ENCODE measurements at places on chromosomes 11 and 22.

DNA sequence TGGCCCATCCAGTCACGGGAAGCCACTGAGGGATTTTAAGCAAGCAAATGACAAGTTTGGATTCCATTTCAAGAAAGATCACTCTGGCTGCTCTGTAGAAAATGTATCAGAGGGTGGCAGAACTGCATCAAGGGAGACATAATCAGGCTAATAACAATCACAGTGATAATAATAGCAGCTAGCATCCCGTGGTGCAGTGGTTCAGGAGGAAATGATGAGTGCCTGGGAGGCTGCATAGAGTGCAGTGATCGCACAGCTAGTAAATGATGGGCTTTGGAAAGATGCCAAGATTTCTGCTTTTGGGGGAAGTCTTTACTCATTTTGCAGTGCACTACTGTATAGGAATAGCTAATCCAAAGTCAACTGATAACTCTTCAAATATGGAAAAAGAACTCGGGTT lies 35.8 kb downstream of the TNRC6B start:
- DNase-seq, result no peak

GRCh38 chr11:31960126-31960525 lies 130.7 kb upstream of the RCN1 start:
- DNase-seq, result no peak

DNA sequence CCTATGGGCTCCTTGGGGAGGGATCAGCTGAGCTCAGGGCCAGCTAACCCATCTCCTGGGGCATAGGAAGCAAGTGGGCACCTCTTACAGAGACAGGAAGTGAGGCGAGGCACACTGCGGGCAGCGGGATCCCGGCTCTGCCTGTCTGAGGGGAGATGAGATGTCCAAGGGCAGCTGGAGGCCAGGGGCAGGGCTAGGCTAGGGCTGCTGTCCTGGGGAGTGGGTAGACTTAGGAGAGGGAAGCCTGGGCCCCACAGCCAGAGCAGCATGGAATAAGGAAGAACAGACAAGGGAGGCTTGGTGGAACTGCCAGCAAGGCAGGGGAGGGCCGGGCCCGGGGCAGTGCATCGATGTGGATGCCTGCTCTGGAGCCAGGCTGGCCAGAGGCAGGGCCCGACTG lies 76.3 kb downstream of the MORC2 start:
- DNase-seq, result no peak

GRCh38 chr11:119496469-119496868 lies 73.5 kb upstream of the THY1 start:
- DNase-seq, result no peak

- no peak for DNase-seq
These were observed 65.6 kb downstream of the IMMP1L start for GRCh38 chr11:31443802-31444201.

- DNase-seq, result no peak
These were observed 85.2 kb downstream of the PPP6R3 start for GRCh38 chr11:68545796-68546195.

- no peak for DNase-seq
These were observed 82.0 kb downstream of the SLC1A2 start for GRCh38 chr11:35337136-35337913.

- no peak for DNase-seq
These were observed 79.7 kb upstream of the SHISAL1 start for GRCh38 chr22:44392446-44392921.

GRCh38 chr11:64474680-64475079 lies 115.7 kb downstream of the RPS6KA4 start:
- DNase-seq, result no peak

- no peak for DNase-seq
These were observed 11.0 kb downstream of the MN1 start for GRCh38 chr22:27790376-27791158.

GRCh38 chr11:65503949-65504673 lies 5.3 kb downstream of the MALAT1 start:
- DNase-seq, result no peak

DNA sequence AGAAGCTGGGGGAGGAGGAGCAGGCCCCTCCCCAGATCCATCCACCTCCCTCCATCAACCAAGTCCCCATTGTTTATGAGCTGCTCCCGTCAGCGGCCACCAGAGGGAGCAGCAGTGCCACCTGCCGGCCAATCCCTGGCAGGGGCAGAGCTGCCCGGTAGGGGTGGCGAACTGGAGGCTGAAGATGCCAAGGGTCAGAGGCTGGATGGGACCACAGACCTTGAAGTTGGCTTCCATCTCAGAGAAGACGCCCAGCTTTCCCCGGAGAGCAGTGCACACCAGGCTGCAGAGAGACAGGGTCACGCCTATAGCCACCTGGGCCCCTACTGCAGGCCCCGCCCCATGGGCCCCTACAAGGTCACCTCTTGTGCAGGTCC lies 3.6 kb downstream of the FIBP start:
- peak; percentile 58 for DNase-seq

GRCh38 chr22:38827510-38827909 lies 16.3 kb downstream of the NPTXR start:
- DNase-seq, result no peak

DNA sequence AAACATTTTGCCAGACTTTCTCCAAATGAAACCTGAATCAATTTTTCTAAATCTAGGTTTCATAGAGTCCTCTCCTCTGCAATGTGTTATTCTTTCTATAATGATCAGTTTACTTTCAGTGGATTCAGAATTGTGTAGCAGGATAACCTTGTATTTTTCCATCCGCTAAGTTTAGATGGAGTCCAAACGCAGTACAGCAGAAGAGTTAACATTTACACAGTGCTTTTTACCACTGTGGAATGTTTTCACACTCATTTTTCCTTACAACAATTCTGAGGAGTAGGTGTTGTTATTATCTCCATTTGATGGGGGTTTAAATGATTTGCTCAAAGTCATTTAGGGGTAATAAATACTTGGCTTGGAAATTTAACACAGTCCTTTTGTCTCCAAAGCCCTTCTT lies 9.6 kb downstream of the RAG1 start:
- no peak for DNase-seq

DNA sequence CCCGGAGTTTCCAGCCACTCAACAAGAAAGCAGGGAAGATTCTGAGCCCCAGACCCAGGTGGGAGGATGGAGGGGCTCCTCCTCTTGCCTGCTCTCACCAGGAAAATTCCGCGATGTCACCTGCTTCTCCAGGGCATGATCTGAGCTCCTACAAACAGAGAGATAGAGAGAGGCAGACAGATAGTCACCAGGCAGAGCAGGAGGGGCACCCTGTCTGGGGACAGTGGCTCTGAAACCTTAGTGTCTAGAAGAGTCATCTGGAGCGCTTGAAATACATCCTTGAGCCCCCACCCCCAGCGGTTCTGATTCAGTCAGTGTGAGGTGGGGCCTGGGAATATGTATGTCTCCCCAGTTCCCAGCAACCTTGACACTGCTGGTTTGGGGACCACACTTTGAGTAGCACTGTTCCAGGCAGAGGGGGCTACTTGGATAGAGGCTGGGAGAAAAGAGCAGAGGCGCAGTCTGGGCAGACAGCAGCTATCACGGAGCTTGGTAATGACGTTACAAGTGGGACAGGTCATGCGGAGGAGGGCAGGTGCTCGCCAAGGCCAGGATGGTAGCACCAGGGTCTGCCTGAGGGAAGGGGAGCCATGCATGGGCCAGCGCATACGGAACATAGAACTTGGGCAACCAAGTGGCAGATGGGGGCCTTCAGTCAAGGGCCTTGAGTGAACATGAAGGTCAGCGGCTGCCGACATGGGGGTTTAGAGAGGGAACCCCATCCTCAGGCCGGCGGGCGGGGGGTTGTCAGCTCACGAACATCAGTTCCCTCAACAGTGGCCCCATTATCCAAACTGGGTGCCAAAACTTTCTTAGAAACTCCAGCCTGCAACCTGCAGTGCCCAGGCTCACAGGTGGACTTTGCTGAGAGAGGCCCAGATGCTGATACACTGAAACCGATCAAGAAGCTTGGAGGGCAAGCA lies 60.9 kb upstream of the MYEOV start:
- no peak for DNase-seq

DNA sequence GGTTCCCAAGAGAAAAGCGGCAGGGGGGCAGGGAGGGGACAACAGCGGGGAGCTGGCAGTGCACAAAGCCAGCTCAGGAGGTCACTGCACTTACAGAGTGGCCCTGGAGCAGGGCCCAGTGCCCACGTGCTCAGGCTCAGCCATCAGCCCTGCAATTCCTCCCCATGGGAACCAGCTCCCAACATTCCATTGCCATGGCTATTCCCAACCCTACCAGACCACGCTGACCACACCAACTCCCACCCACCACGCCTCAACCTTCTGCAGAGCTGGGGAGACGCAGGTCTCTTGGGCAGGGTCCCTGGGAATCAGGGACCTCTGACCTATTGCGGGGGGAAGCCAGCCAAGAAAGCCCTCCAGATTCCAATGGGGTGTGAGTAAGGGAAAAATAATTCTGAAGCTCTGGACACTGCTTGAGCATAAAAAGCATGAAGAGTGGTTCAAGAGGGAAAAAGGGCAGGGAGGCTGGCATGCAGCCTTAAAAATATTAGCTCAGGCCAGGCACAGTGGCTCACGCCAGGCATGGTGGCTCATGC lies 38.3 kb upstream of the TFIP11 start:
- DNase-seq, result no peak

DNA sequence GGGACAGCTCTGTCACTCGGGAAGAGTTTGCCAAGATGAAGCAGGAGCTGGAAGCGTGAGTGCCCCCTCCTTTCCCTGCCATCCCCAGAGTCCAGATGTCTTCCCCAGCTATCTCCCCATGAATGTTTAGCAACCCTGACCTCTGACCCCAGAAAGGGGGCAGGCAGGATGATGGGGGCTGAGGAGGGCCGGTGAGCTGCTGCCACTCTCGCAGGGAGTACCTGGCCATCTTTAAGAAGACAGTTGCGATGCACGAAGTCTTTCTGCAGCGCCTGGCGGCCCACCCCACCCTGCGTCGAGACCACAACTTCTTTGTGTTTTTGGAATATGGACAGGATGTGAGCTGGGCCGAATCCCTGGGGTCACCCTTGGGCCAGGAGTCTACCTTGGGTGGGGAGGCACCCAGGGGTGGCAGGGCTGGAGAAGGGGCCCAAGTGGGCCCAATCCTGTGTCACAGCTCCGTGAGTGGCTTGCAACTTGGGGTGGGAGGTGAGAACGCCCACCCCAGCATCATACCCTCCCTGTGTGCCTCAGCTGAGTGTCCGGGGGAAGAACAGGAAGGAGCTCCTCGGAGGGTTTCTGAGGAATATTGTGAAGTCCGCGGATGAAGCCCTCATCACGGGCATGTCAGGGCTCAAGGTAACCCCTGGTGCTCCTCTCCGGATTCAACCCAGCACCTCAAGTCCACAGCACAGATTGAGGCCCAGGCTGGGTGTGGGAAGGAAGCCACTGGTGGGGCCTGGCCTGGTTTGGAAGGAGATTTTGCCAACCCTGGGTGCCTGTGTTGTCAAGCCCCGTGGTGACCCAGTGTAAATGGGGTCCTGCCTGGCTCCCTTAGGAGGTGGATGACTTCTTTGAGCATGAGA lies 7.5 kb downstream of the CFL1 start:
- no peak for DNase-seq

GRCh38 chr11:118876286-118876685 lies 7.4 kb upstream of the CXCR5 start:
- no peak for DNase-seq

DNA sequence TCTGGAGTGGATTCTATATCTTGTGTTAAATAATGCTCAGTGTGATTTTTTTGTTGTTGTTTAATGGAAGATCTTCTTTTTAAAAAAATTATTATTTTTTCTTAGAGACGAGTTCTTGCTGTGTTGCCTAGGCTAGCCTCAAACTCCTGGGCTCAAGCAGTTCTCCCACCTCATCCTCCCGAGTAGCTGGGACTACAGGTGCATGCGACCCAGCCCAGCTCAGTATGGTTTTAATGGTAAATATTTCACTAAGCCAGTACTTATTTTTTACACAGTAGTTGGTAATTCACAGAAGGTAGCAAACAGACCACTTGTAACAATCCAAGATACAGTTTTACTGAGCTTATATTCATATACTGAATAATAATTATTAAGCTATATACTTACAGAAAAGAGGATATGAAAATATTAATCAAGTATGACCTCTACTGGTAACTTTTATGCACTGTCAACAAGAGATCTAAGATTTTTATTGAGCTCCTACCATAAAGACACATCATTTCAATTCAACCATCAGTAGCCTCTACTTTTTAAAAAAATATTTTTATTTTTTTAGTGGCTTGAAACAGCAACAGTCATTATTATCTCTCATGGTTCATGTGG lies 6.1 kb upstream of the CD59 start:
- DNase-seq, result no peak

DNA sequence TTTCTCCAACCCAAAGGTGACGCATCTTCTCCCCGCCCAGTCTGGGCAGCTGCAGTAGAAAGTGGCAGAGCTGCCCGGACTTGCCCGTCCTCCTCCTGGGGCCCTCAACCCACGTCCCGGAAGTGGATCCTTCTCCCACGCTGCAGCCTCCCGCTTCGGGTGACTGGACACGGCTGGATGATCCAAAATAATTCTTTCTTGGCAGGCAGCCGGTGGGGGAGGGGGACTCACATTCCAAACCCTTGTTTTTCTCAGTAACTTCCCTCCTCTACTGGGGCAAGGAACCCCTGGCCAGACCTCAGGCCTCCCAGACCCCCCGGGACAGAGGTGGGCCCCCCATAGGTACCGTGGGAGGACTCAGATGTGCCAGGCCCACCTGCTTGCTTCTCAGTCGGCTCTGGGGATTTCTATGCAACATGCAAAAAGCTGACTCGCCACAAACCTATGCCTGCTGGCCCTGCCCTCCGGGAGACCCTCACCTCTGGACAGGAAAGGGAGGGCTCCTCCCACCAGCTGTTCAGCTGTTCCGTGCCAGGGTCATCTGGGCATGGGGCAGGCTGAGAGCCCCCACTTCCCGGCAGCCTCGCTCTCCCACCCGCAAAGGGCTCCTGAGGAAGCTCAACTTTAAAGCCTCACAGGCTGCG lies 1.4 kb downstream of the PLXNB2 start:
- DNase-seq, result peak; percentile 91

DNA sequence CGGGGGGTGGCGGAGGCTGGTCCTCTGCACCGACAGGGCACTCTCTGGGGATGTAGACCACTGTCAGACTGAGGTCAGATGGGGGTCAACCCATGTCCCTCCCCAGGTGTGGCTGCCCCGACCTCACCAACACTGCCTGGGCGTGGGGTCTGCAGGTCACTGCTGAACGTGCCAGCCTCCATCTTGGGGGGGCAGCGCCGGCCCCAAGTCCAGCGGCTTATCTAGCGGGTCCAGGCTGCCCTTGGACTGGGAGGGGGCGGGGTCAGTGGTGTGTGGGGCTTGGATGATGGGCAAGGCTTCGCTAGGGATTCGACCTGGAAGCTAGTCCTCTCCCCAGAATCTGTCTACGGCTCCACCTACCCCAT lies 178.2 kb downstream of the IGLL1 start:
- no peak for DNase-seq
